Cortex of kidney (tissue), 1 donor: ENCODE measurements at places on chromosomes 2 and 18.

DNA sequence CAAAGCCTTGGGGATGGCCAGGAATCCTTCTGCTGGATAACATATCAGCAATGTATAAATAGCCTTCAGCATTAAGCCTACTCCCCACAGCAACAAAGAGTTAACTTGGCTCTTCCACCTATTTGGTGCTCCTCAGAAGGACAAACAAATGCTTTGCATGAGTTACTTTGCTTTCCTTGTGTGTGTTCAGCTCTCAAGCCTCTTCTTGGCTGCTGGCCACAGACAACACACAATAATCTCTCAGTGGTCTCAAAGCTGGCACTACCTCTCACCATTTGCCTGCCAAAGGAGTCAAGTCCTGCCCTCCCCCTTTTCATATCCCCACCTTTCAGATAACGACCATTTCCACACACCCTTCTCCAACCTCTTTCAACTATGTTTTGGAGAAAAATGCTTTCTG lies 17.5 kb downstream of the FTCDNL1 start:
- no peak for DNase-seq

GRCh38 chr2:142865924-142866323 lies 11.5 kb upstream of the KYNU start:
- no peak for DNase-seq

DNA sequence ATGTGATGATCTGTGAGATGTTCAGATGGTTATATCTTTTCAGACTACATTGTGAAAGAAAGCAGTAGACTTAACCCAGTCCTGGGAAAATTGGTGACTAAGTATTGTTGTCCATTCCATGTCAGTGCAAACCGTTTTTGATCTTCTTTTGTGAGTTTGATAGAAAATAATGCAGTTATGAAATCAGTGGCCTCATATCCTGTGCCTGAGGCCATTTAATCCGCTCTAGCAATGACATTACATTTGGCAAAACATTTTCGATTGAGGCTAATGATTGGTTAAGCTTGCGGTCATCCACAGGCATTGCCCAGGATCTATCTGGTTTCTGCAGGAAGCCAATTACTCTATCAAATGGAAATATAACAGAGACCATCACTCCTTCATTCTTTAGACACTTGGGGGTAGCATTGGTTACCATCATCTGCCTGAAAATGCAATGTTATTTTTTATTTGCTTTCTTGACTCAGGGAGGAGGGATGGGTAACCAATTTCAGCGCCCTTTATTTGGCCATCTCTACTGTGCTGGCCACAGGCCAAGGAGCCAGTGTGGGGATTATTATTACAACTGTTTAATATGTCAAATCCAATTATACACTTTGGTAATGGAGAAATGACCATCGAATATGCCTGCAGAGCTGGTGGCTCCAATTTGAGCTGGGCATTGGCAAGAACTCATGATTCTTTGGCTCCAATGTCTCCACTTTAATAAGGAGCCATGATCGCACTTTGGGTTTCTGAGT lies 33.6 kb downstream of the TRIB2 start:
- DNase-seq, result no peak

- no peak for DNase-seq
Measured at GRCh38 chr2:120108049-120108448, 95.2 kb downstream of the EPB41L5 start.
